ENCODE measurements at places on chromosomes 6 and 20. TPM values are rescaled to one million over a fixed set of nuclear protein-coding genes. Genes with fewer than 3 reads are reported as not detected.

GJA10 gene
- total RNA-seq: not detected

DNA sequence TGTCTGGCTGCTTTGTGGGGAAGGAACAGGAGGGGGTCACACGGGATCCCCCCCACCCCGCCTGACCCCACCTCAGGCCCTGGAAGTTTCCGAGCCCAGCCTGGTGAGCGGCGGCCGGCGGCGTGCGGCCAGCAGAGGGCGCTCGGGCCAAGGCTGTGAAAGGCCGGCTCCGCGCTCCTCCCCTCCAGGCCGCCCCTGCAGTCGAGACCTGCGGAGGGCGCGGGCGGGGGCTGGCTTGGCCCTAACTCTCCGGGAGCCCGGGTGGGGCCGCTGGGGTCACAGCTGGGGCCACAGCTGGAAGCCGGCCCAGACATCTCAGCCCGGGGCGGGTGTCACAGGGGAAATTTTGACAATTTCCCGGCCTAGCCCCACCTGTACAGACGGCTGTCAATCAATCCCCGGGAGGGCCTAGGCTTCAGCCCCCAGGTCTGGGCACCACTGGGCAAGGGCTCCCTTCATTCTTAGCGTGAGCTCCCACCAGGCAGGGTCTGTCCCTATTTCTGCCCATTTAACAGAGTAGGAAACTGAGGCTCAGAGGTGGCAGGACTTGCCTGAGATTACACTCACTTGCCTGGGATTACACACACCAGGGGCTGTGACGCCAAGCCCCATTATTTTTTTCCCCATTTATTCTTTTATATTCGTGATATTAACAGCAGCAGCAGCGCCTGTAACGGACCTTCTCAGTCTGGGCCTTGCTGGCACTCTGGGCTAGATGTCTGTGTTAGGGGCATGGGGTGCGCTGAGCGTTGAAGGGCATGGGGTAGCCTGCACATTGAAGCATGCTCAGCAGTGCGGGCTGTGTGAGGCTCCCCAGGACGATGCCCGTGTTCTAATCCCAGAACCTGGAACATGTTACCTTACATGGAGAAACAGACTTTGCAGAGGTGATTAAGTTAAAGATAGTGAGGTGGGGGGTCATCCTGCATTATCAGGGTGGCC, 23.0 kb downstream of the ZBP1 start:
- peak; percentile 32 for DNase-seq

- DNase-seq: no peak
These were observed 1.9 kb upstream of the BCAS4 start for GRCh38 chr20:50792708-50793574.

GRCh38 chr6:44102527-44102926, 24.7 kb downstream of the MRPL14 start:
- no peak for DNase-seq

ERVFRD-1 gene
- total RNA-seq: not detected

GRCh38 chr20:45374101-45374467, 4.0 kb downstream of the TP53TG5 start:
- DNase-seq: no peak

GRCh38 chr6:41497994-41498393, 48.2 kb upstream of the FOXP4 start:
- DNase-seq: no peak

- no peak for DNase-seq
These were observed 20.2 kb downstream of the MCUR1 start for GRCh38 chr6:13794184-13794583.

GRCh38 chr6:134469702-134470456, 152.0 kb upstream of the SGK1 start:
- DNase-seq: no peak

- no peak for DNase-seq
These were observed 53.5 kb downstream of the RAB44 start for GRCh38 chr6:36751091-36751490.

PRPH2 gene
- 3.0 TPM for total RNA-seq

CD93 gene
- 17.3 TPM for total RNA-seq

GRCh38 chr6:109406196-109406595, 23.9 kb upstream of the CD164 start:
- DNase-seq: no peak

PDYN gene
- not detected for total RNA-seq

PBOV1 gene
- total RNA-seq: not detected

DNA sequence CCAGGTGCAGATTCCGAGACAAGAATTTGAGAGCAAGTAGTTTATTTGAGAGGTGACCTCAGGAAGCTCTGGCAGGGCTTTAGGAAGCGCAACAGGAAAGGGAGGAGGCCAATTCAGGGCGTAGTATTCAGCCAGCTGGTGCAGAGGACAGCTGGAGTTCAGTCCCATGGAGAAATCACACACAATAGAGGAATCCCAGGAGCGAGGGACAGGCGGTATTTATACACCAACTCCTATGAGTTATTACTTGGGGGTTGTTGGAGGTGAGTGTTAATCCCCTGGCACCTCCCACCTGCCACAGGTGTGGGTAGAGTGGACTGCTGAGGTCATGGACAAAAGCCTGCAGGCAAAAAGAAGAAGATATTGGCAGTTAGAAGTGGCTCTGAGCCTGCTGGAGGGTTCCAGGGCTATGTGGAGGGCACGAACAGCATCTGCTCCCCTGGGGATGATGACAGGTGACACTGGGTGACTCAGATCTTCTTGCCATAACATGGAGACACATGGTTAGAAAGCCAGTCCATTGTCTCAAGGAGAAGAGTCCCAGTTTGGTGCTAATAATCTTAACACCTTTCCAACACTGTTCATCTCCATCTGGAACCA, 13.9 kb upstream of the SULF2 start:
- DNase-seq: no peak

TMEM170B gene
- 10.1 TPM for total RNA-seq

DNA sequence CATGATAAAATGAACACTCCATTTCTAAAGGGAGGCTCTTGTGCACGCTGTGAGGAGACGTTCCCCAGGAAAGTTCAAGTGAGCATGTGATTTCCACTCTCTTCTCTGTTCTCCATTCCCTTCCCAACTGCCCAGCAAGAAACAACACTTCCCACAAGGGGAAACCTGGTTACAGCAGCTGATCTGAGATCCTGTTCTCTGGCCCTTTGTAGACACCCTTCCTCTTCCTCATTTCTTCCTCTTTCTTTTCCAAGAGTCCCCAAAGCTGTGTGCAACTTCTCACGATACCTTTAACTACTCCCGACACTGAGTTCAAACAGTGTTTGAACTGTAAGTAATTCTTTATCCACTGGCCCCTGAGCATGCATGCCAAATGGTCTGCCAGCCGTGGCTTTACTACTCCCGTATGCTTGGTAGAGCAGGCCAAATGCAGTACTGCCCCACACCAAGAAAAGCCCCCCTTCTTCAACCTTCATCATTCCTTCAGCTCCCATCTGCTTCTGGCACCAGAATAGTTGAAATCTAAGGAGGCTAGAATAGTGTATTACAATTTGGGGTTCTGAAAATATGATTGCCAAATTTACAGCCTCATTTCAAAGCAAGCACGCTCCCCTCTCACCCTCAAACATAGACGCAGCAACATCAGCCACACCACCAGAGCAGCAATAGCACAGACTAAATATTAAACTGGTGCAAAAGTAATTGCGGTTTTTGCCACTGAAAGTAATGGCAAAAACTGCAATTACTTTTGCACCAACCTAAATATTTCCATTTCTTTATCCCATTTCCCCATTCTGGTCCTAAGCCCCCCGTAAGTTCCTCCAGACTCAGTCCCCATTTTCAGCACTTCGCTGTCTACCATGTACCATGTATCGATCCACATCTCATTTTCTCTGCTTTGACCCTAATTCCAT, 4.3 kb downstream of the HLA-DMB start:
- no peak for DNase-seq

DNA sequence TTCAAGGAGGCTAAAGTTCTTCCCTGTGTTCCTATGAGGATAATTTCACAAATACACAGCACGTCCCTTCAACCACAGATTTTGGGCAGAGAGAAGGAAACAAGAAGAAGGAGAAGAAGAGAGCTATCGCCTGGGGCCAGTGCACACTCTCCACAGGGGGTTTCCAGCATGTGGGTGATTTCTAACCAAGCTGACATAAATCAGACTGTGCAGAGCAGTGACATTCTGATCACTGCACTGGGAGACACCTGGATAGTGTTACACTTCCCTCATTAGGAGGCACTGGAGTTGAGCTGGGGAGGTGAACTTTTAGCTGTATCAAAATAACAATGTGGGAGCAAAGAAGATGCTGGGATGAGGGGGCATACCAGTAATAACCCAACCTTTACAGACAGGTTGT, 71.8 kb upstream of the CENPW start:
- DNase-seq: no peak

DNA sequence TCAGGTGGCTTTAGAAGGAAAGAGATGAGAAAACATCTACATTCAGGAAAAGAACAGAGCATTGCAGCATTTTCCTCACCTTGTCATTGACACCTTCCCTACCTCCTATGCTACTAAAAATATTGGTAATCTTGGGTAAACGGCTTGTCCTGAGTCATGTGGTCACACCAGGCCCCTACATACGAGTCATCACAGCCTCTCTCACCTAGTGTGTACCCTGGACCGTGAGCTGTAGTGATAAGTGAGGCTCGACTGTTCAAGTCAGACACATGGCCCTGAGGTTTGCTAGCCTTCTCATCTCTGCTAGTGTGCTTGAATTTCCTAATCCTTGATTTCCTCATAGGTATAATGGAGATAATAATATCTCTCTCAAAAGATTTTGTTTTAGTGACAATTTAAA, 29.6 kb upstream of the TMEM244 start:
- no peak for DNase-seq

DNA sequence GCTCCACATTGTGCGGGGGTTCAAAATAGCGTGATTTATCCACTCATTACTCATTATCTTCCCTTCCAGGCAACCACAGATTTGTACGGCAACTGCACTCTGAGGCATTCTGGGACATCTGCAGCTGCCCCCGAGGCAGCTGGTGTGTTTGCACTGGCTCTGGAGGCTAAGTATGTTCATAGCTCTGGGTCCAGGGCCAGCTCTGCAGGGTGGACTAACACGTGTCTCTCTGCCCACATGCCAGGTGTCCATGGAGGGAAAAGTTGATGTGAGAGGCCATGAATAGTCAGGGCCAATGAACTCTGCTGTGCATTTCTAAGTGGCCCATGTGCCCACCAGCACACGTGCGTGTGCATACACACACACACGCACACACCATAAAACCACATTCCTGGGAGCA, 74.9 kb downstream of the BFSP1 start:
- DNase-seq: no peak

HLA-DPA1 gene
- 27.3 TPM for total RNA-seq

APCDD1L gene
- not detected for total RNA-seq

- no peak for DNase-seq
These were observed 8.9 kb downstream of the NT5E start for GRCh38 chr6:85458782-85459181.

GRCh38 chr6:129786548-129786947, 74.6 kb downstream of the TMEM244 start:
- no peak for DNase-seq

TNFAIP3 gene
- 4.1 TPM for total RNA-seq

DNA sequence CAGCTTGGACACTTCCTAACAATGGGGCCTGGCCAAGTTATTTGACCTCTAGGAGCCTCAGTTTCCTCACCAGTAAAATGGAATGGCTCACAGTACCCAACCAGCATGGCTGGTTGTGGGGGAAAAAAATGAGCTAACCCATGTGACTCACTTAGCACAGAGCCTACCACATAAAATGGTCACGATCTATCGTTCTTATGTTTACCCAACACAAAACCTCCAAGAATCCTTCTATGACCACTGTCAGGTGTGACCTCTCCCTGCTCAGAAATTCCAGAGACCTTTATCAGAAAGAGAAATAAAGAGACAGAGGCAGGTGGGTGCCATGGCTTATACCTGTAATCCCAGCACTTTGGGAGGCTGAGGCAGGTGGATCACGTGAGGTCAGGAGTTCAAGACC, 39.4 kb downstream of the BPIFB1 start:
- no peak for DNase-seq

DNA sequence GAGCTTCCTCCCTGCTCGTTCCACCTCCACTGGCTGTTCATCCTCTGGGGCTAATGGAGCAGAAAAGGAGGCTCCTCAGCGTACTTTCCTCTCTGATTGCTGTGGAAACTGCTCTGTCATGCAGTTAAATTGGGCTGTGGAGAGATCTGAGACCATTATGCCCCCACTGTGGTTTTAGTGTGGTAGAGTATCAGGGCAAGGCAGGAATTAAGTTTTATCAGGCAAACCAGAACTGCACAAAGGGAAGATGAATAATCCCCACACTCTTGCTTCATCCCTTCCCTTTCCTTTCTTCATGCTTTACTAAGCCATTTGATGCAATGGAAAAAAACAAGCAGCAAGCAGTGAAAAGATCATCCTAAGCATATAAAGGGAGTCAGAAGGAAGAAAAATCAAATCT, 11.9 kb upstream of the ME1 start:
- no peak for DNase-seq

DNA sequence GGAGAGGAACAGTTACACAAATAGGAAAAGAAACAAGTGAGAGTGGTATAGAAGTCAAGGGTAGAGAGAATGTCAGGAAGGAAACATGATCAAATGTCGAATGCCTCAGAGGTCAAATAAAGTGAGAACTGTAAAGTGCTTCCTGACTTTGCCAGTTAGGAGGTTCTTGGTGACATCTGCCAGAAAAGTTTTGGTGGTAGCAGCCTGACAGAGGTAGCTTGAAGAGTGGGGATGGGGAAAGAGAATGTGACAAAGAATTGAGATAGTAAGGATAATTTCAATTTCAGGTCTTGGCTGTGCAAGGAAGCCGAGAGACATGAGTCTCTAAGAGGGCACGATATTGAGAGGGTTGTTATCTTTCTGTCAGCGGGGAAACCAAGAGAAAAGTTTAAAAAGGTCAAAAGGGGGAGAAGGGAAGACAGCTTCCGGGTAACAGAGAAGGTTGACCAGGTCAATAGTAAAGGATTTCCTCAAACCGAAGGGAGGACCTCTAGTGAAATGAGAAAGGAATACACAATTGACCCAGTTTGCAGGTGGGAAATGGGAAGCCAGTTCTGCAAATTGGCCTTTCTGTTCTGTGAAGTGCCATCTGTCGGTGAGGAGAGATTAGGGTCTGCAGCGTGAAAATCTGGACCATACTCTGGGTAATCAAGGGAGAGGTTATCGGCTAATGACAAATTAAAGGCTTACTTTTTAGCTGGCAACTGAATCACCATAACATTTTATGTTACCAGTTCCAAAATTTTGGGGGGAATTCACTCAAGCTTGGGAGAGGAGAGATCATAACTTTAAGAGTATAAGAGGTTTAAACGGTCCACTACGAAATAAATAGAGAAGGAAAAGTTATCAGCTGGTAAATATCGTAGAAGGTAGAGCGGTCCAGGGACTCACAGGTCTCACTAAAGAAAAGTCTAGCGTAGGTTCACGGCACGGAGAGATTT, 973 bp upstream of the BRD2 start:
- peak; percentile 45 for DNase-seq

MATN4 gene
- not detected for total RNA-seq

Data from gastrocnemius medialis (tissue), 4 donors.